ENCODE measurements at places on chromosomes 2 and 18.
A peak's percentile ranks its signal among the peaks of the same experiment; 100 is the strongest.

GRCh38 chr2:28927878-28928277, 33.4 kb downstream of the WDR43 start:
- DNase-seq = no peak

- no peak for DNase-seq
Measured at GRCh38 chr2:118250463-118250862, 162.2 kb downstream of the INSIG2 start.

- DNase-seq = peak; percentile 36
Measured at GRCh38 chr2:23617167-23617810, 232.3 kb downstream of the KLHL29 start.

DNA sequence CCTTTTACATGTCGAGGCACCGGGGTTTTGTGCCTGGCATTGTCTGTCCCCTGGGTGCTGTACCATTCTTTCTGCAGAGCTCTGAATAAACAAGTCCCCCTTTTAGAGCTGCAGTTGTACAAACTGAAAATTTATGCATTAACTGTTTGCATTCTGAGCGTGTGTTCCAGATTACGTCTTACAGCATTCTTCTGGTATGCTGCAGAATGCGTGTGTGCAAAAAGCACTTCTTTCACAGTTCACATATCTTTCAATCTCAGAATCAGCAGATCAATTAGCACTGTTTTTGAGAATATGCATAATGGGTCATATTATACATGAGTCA, 27.5 kb downstream of the MEIS1 start:
- DNase-seq = peak; percentile 60

DNA sequence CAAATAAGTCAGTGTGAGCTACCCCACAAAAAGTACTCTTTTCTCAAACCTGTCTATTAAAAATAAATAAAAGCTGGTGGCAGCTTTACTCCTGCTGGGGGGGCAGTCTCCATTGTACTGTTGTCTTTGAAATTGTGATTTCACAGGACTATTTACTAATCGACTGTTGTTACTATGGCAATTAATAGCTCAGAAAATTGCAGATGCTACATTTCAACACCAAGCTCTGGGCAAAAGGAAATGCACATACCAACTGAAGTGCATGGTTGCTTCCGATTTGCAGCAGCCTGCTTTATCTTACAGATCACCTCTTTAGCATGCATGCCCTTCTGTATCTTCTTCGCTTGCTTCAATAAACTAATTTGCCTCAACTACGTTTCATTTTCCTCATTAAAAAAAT, 117.6 kb upstream of the DAPL1 start:
- DNase-seq = no peak

Data from globus pallidus (tissue), 1 donor.